Pericardium fibroblast (primary cell): ENCODE measurements at places on chromosomes 12 and 14. TPM values are rescaled to one million over a fixed set of nuclear protein-coding genes. Genes with fewer than 3 reads are reported as not detected.

Gene RNF10
- 115 and 123 TPM in 2 replicates for total RNA-seq

Gene SRP54
- 30.9 and 52.9 TPM in 2 replicates for total RNA-seq

Gene SIRT4
- total RNA-seq = 0.35 and 2.0 TPM in 2 replicates

Gene KRT2
- total RNA-seq = not detected in 2 replicates
